ENCODE measurements at places on chromosomes 7 and 10.

GRCh38 chr7:66739953-66740301 lies 606 bp upstream of the RABGEF1 start:
- DNase-seq, result no peak

- DNase-seq, result no peak
Observed at GRCh38 chr10:44828508-44829142, 82.5 kb upstream of the TMEM72 start.

DNA sequence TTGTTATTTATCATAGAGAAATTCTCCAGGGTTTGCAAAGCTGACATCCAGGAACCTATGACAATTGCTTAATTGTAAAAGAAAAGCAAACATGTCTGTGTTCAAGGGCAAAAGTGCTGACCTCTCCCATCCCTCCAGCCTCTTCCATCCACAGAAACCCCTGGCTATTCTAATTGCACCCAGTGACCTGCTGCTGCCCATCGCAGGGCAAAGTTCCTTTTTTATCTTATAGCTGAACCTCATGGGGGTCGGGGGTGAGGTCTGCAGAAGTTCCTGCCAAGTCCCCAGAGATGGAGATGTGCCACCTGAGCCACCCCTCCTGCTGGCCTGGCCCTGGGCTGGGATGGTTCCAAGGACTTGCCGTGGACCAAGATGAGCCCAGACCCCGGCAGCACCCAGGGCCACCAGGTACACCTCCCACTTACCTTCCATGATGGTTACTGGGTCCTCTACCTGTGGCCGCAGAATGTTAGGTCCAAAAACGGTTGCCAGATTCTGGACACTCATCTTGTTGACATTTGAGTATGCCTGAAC lies 146.5 kb downstream of the MAPK8 start:
- no peak for DNase-seq

DNA sequence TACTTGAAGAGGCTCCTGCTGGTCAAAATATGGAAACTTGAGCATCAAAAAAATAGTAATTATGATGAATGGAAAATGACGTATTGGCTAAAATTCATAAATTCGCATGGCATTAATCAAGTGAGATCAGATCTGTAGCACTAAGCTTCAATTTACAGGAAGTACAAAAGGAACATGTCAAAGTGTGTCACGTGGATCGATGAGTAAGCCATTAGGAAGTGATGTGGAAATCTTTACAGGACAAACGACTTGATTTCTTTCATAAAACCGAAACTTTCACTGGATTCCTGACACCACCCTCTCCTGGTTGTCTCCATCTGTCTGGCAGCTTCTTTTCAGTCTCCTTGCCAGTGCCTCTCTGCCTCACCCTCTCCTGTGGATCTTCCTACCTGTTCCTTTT lies 25.8 kb downstream of the AKR1C8 start:
- DNase-seq, result no peak

- DNase-seq, result no peak
Observed at GRCh38 chr10:47224546-47225218, 75.3 kb upstream of the GDF10 start.

GRCh38 chr7:105365541-105366534 lies 22.9 kb downstream of the SRPK2 start:
- DNase-seq, result no peak

DNA sequence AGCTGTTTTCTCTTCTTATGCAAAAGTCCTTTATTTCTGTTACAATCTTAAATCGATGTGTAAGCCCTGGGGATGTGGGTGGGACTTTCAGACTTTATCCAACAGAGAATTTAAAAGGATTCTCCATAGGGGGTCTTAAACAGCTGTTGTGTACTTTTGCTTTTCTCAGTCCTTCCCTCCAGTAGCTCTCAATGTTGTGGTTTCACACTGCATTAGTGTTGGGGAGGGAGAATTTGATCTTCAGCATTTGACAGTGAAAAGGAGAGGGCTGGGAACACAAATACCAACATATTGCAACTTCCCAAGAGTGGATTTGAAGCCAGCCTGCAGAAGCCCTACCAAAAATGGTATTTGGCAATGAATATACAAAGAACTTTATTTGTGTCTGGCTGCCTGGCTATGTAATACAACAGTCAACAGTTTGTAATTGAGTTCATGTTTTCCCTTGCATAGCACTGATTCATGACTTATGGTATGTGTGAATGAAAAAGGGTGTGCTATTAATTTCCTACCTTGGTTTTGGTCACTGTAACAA lies 80.1 kb upstream of the CAPZA2 start:
- DNase-seq, result no peak

DNA sequence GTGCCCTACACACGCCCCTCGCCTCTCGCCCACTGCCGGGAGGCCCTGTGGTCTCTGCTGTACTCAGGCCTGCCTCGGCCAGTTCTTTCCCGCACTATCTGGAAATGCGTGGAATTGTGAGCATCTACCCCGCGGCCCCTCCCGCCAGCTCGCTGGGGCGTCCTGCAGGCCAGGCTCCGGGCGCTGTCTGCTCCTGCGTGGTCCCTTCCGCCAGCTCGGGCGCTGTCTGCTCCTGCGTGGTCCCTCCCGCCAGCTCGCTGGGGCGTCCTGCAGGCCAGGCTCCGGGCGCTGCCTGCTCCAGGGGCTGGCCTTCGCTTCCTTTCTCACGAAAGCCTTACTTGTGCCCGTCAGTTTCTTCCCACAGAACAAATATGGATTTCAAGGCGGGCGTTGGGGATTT lies 14.9 kb downstream of the GET4 start:
- DNase-seq, result no peak

Measured in stimulated activated CD8-positive, alpha-beta memory T cell treated with anti-CD3 and anti-CD28 coated beads, Interleukin-7, amount 100 ng/mL, for 48 hours (primary cell).